ENCODE measurements at places on chromosomes 2 and 18.

GRCh38 chr18:51337406-51337805 is 139.9 kb upstream of the MEX3C start:
- no peak for DNase-seq

DNA sequence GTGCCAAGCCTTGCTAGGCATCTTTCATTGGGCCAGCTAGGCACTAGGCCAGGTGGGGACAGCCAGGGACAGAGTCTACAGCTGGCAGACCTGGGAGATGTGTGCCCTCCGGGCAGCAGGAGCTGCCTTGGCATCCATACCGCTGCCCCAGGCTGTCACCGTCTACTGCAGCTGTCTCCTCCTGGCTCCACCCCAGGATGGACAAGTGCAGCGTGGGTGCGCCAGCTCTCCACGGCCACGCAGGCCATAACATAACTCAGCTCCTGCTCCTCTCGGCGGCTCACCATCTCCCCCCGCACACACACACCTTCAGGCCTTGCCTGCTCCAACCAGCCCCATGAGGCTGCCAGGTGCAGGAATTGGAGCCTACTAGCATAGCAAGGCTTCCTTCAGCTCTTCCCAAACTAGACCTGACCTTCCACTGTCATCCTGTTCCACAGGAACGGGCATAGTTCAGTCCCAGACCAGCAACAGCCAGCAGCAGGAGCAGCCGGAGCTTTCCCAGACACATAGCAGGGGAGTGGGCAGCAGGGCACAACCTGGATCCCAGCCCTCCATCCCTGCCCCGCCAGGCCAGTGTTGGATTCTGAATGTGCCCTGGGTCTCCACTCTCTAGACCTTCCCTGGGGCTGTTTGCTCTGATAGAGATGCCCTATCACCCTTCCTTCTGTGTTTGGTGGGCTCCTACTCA is 2.5 kb upstream of the ADRA2B start:
- no peak for DNase-seq

DNA sequence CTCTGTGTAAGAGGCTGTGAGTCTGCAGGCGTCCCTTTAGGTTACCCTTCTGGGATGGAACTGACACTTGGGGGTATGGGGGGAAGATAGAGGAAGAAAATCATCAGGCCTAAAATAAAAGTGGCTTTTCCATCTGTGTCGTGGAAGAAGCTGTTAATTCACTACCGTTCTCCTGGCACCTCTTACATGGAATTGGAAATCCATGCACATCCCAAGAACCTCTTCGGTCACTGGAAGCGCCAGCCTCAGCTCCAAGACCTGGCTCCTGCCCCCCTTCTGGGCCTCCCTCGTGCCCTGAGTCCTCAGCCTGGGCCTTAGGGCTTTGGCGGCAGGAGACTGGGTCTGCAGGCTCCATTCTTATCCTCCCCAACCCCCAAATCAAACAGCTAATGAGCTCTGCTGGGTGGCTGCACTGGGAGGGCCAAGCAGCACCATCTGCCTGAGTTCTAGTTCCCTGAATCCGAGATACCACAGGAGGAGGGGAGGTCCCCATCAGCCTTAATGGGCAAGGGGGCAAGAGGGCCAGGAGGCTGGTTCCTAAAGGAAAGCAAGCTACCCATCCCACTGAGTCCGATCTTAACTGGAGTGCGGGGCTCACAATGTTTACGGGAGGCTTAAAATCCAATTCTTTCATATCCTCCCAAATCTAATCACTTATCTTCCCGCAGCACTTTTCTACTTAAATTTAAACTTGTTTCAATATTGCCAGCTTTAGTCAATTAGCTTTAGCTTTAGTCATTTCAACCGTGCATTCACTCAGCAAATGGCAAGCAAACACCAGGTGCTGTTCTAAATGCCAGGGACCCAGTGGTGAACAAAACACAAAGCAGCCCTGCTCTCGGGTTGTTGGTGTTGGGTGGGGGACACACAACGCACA is 52.8 kb downstream of the FAM178B start:
- no peak for DNase-seq

DNA sequence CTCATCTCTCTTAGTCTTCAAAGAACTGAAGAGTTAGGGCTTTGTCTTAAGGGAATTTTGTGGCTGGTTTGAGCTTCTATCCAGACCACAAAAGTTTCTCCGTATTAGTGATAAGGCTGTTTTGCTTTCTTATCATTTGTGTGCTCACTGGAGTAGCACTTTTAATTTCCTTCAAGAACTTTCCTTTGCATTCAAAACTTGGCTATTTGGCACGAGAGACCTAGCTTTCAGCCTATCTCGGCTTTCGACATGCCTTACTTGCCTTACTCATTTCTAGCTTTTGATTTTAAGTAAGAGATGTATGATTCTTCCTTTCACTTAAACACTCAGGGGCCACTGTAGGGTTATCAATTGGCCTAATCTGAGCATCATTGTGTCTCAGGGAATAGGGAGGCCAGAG is 29.9 kb downstream of the HDHD2 start:
- no peak for DNase-seq

DNA sequence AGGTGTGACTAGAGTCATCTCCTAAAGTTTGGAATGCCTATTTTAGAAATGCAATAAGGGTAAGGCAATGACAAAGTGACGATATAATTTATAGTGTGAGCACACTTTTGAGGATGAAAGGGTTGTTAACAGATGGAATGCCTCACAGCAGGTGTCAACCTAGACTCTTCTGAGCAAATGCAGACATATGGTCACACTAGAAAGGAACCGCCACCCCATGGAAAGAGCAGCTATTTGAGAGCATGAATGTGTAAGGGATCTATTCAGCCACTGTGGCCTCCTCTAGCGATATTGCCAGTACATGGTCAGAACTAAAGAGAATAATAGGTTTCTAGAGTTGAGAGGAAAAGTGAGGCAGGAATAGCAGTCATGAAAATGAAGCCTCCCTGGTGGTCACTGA is 18.5 kb downstream of the DSG2 start:
- no peak for DNase-seq

GRCh38 chr2:128388499-128388941 is 69.9 kb upstream of the HS6ST1 start:
- no peak for DNase-seq

DNA sequence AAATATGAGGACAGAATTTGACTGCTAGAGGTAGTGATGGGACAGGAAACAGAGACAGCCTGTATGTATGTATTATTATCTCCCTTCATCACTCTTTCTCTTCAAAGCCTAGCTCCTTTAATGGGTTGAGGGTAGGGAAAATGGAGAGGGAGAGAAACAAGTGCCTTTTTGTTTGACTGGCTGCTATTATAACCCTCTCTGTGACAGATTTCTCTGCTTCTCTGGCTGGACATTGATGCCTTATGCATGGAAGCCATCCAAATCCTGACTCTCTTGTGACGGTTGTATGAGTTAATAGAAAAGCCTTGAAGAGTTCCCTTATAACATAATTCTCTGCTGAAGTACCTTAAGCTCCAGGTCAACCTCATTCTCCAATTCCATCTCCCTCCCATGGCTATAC is 118.5 kb upstream of the COL5A2 start:
- DNase-seq = no peak

DNA sequence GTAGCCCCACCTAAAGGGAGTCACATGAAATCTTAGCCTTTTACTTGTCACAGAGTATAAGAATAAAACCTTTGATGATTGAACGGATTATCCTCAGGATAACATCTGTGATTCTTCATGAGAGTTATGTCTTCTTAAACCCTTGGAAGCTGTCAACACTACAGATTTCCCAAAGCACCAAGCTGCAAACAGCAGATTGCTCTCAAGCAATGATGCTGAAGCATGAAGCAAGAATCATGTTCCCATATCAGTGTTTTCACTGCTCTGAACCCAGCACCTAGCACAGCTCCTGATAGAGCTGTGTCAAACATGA is 47.6 kb upstream of the CELF4 start:
- DNase-seq = no peak

DNA sequence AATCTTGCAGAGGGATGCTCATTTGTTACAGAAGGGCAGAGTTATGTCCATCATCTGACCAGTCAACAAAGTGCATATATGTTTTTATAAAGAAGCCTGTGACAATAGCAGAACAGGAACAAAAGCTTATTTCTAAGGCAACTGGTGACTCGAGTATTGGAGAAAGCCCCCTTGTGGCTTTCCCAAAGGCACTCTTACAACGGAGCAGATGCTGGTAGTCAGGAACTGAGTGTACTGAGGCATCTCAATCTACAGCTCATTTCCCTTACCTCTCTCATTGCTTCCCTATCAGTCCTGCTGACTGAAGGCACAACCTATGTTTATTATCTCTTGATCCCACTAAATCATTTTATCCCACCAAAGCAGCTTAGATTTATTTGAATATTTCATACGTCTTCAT is 557.1 kb upstream of the CHAC2 start:
- no peak for DNase-seq

- DNase-seq = no peak
Measured at GRCh38 chr2:135840601-135841000, 3.6 kb upstream of the LCT start.

DNA sequence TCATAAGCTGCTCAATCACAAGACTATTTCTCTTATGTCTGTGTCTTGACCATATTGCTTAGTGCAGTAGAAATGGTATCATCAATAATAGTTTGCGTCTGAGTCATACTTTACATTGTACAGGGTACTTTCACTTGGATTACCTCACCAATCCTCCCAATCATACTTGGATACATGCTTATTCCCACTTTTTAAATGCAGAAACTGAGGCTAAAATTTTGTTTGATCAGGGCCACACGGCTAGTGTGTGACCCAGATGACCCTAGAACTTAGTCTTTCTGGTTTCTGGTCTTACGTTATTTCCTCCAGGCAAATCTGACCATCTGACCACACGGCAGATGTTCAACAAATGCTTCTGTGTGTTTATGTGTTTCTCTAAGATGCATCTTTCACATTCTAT is 23.8 kb upstream of the CCL20 start:
- DNase-seq = no peak

- no peak for DNase-seq
Measured at GRCh38 chr18:12963069-12963468, 15.3 kb downstream of the SEH1L start.

GRCh38 chr18:68769461-68769860 is 28.4 kb upstream of the CCDC102B start:
- DNase-seq = no peak

- no peak for DNase-seq
Measured at GRCh38 chr18:23816740-23817139, 127.5 kb downstream of the LAMA3 start.

DNA sequence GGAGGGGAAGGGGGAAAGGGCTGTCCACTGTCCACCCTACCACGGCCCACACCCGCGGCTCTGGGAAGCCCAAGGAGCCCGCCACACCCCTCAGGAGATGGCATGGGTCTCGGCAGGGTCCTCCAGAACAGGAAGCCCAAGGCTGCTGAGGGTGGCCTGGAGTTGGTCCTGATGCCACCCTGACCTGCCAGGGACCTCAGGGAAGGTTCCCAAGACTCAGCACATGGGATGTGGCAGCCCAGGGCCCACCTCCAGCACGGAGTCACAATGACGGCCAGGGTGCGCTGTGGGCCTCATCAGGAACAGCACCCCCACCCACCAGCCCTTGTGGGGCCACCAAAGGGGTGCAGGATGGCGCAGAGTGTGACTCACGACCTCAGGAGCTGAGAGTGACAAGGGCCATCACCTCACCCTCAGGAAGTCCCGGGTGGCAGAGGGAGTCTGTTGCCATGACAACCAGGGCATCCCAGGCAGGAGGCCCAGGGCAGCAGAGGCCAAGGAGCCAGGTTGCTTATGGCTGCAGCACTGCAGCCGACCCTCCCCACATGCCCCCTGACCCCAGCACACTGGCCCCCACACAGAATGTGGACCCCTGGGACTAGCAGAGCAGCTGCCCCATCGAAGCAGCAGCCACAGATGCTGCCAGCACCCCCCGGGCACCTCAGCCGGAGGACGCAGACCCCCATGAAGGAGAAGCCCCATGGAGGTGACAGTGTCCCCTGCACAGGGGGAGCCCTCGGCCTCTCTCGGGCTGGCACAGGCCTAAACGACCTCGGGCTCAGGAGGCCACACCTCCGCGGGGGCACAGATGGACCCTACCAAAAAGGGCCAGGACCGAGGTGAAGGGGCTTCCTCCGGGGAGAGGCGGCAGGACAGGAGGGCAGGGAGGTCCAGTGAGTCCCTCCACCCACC is 34.3 kb downstream of the KIF1A start:
- DNase-seq = no peak

DNA sequence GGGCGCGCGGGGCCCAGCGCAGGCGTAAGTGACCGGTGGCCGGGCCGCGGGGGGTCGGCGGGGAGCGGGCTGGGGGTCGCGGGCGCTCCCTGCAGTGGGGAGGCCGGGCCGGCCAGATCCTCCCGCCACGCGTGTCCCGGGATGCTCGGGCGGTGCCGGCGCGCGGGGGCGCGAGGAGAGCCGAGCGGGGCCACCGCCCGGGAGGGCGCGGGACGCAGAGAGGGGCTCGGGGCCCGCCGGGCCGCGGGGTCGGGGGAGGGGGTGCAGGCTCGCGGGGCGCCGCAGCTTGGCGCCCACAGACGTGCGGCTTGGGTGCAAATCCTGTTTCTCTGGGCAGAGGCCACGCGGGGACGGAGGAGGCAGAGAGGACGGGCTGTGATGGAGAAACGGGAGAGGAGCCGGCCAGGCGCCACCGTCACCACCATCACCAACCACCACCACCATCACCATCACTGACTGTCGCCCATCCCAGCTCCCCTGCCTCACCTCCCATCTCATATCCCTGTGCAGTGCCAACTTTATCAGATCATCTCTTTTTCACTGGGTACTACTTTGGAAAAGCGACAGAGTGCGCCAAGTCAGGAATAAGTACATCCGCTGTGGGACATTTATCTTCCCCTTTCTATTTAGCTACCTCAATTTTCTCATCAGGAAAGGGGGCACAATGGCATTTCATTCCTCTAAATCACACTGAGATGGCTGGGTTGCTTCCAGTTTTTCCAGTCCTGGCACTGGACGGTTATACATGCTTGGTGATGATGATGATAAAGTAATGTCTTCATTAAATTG is 97.2 kb upstream of the GPR45 start:
- no peak for DNase-seq

- no peak for DNase-seq
Measured at GRCh38 chr2:173649527-173650219, 295.0 kb downstream of the CDCA7 start.

GRCh38 chr2:63871864-63872263 is 30.2 kb downstream of the UGP2 start:
- no peak for DNase-seq

DNA sequence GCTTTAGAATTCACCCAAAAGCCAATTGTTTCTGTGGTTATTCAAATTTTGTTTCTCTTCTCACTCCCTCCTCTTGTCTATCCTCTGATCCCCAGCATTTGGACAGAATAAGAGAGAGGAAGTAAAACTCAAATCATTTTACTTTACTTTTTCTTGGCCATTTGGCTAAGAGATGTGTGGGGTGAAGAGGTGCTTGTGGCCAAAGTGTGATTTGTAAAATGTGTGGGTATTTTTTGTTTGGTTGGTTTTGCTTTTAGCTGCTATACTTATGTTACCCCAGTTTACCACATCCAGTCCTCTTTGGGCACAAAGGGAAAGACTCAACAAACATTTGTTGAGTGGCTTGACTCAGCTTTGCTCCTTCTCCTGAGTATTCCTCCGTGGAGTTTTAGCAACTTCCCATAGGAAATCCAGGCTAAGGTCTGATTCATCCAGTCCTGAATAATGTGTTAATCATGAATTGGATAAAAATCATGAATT is 109.1 kb upstream of the CYP1B1 start:
- DNase-seq = no peak
